ENCODE measurements at places on chromosomes 16 and 17.

- DNase-seq: no peak
Observed at GRCh38 chr16:85854935-85855334, 44.0 kb upstream of the IRF8 start.

GRCh38 chr16:50957056-50957455, 194.0 kb downstream of the SALL1 start:
- no peak for DNase-seq

GRCh38 chr17:27904534-27905446, 11.6 kb upstream of the LYRM9 start:
- DNase-seq: no peak

GRCh38 chr17:42025191-42025579, 5.3 kb downstream of the NKIRAS2 start:
- DNase-seq: no peak

DNA sequence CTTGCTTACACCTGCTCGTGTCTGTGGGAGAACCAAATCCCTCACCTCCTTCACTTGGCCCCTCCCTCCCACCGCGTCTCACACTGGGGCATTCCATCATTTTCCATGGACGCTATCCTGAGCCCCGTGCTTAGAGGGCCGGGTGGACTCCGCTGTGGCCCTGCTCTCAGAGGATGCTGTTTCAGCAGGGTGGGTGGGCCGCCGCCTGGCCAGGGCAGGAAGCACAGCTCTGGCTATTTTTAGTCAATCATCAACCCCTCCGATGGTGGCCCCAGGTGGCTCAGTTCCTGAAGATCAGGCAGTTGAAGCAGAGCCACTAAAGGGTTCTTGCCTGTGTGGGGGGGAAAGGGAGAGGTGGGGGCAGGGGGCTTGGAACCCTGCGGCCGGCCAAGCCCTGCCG, 230.3 kb downstream of the ENGASE start:
- no peak for DNase-seq

GRCh38 chr16:48347980-48348379, 37.2 kb downstream of the SIAH1 start:
- no peak for DNase-seq

- no peak for DNase-seq
Observed at GRCh38 chr16:4182581-4183236, 59.2 kb downstream of the SRL start.

DNA sequence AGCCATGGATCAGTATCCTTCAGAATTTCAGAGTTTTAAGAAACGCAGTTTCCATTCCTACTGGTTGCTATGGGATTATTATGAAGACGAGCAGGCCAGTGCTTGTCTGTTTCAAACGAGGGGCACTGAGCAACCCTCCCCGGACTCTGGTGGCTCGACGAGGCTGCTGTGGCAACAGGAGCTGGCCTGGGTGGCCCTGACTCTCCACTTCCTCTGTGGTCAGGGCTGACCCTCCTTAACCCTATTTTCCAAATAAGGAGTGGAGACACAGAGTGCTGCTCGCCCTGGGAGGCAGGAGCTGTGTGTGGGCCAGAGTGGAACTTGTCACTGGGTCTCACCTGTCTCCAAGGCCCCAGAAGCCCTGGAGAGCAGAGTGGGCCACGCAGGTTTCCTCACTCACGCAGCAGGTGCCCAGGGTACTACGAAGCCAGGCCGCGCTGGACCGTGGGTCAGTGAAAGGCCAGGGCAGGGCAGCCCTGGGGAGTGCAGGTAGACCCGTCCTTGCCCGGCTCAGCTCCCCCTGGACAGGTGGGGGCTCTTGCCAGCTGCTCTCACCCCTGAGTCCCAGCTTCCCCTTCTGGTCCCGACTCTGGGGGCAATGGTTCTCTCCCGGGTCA, 3.3 kb downstream of the GALNS start:
- DNase-seq: no peak

DNA sequence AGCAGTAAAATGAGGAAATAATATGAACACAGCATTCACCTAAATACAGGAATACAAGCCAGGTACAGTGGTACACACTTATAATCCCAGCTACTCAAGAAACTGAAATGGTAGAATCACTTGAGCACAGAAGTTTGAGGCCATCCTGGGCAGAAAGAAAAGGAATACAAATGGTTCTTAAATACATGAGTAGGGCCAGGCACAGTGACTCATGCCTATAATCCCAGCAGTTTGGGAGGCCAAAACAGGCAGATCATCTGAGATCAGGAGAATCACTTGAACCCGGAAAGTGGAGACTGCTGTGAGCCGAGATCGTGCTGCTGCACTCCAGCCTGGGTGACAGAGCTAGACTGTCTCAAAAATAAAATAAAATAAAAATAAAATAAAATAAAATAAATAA, 23.0 kb upstream of the SMG8 start:
- no peak for DNase-seq

- DNase-seq: no peak
Observed at GRCh38 chr16:57118461-57119084, 26.2 kb downstream of the CPNE2 start.

DNA sequence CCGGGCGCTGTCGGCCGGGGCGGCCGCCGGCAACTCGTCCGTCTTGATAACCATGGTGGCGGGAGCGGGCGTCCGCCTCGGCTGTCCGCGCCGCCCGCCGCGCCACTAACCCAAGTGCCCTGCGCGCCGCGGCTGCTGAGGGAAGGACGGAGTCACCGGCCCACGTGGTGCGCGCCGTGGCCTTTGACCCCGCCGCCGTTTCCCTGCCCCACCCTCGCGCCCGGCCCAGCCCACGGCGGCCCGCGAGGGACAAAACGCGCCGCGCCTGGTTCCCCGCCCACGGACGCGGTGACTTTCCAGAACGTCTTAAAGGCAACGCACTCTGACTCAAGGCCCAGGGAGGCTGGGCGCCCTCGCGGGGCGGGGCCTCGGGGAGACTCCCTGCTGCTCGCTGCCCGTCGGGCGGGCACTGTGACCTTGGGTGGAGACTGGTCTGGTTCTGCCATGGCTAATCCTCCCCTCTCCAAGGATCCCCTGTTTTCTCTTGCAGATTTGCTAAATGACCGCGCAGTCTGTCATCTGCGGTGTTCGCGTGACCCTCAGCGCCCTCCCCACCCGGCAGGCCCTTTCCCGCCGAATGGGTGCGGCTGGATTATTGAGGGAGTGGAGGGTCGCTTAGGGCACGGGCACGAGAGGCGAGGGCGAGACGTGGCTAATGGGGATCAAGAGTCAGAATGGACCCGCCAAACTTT, at the start of gene CLUH:
Gene CLUH (minus strand): TSS at position 157 of the 692 bp plus-strand sequence. CDS start 103 bp downstream, at position 54.
- peak; percentile 95 for DNase-seq

- DNase-seq: no peak
Observed at GRCh38 chr16:4550591-4550990, 5.5 kb upstream of the C16orf96 start.

DNA sequence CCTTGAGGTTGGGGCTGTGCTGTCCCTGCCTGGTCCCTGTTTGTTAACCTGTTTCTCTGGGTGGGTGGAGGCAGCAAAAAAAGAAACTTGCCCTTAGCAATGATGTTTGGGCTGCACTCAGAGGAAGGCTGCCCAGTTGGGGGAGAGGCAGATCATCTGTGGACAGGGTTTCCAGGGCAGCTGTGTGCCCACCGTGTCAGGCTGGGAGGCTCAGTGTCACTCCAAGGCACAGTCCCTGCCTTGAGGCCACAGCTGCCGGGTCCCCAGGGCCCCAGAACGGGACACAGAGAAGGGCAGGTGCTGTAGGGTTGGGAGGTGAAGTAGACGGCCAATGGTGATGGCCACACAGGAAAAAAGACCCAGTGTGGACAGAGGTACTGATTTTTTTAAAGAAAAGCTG, 3.9 kb downstream of the IL34 start:
- DNase-seq: no peak

All from midbrain (tissue), 1 donor.